ENCODE measurements at places on chromosomes 1 and 21.

DNA sequence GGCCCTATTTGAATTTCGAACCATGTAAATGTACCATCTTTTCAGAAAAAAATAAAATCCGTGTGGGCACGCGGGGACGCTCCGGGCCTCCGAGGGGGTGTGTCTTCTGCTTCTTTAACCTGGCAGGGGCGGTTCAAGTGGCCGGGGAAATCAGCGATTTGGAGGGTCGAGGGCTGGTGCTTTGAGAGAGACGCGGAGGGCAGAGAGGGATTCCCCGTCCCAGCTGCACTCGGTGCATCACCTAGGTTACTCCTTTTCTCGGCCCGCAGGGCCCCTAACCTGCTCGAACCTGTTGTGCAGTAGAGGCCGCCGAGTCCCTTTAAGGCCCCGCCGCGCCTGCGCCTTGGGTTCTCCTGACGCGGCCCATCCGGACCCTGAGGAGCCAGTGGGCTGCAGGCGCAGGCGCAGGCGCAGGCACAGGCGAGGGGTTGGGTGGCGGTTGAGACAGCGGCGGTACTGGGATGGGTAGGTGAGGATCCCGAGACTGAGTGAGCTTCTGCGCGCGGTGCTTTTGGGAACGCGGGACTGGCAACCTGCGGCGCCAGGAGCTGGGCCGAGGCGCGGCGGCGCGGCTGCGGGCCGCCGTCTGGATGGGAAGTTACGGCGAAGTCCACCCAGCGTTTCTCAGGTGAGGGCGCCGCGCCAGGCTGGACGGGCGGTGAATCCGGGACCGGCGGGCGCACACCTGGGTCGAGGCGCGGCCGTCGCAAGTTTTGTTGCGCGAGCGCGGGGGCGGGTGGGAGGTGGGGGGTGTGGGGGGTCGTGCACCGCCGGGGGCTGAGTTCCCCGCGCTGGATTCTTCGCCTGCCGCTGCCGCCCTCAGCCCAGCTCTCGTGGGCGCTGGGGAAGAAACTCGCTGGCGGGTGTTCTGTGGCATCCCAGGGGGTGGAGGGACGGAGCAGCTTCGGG, at the start of gene NBPF3:
Gene NBPF3 (plus strand): TSS at position 417 of the 909 bp plus-strand sequence. CDS start 4,950 bp downstream, outside the sequence.
- DNase-seq, result peak; percentile 75

DNA sequence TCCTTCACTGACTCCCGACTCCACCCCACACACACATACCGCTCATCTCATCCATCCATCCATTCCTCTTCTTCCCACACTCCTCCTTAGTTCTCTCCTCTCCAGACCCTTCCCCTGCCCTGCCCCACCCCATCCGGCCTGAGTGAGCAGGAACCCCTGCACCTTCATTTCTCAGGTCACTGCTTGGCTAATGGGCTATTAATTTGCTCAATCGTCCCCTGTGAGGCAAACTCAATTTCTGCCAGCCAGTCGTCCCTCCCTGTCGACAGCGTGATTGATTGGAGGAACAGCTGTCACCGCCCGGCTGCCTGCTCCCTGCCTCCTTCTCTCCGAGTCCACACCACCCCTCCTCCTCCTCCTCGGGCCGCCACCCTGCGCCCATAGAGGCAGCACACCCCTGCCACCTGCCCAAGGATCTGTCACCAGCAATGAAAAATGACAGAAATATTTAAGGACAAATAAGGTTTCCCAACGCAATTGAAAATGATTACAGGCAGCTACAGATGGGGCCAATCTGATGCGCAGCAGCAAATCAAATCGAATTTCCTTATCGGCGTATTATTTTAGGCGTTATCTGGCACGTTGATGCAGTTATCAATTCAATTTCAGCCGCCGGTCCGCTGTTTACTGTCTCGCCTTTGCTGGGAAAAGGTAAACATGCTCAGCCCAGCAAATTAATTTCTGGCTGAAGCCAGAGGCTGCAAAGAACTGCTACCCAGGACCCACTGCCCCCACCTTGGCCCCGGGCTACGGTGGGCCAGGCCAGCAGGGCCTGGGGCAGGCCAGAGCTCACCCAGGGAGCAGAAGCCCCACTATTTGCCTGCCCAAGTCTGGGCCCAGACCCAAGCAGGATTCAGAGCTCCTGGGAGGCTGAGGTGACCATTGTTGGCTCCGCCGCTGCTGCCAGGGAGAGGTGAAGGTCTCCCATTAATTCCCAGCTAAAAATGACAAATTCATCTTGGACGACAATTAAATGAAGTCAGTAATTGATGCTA, 71.3 kb downstream of the TMEM53 start:
- no peak for DNase-seq

DNA sequence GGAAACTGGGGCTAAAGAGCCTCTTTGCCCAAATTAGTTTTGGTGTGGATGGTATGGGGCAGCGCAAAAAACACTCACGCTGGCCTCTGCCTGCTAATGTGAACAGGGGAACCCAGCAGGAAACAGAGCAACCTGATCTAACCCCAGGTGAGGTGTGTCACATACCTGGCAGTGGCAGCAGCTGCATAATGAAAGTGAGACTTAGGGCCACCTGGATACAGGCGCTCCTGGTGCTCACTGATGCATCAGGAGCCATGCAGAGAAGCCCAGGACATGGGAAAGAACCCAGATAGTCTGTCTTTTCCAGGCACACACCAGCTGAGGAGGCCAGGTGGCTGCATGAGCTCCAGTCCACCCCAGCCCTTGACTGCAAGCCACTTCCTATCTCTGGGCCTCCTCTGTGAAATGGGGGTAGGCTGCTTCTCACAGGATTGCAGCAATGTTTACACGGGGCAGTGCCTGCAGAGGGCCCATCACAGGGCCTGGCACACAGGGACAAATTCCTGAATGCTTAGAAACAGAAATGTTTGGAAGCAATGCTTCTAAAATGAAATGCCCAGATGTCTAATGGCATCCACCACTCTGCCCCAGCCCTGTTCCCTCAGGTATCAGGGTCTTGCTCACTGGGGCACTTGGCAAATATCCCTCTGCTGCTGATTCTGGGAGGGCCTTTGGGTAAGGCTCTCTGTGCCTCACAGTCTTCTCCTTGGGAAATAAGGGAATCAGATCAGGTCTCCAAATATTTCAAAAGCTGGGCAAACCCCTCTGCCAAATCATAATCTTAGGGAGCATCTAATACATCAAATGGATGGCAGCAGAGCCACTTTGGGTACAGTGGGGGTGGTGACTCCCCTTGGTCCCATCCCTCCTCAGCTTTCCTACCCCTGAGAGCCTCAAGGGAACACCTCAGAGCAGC, 19.9 kb downstream of the DHCR24 start:
- DNase-seq, result no peak

GRCh38 chr1:51575406-51576084, 41.3 kb upstream of the OSBPL9 start:
- no peak for DNase-seq

DNA sequence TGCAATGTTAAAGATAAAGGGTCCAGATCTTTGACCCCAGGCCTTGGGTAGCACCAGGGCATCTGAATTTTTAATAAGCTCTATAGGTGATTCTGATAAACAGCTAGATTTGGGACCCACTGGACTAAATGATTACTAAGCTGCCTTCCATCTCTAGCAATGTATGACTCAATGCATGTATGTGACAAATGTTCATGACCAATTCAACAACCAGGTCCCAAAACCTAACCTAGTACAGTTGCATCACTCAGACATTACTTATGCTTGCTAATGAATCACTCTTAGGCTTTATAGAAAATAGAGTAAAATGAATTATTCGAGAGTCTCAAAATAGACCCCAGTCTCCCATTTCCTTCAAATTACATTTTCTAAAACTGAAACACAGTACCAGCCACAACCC, 35.5 kb downstream of the RCAN1 start:
- DNase-seq, result no peak

GRCh38 chr1:54581621-54582035, 33.6 kb downstream of the ACOT11 start:
- no peak for DNase-seq

GRCh38 chr1:53069663-53070327, 7.8 kb downstream of the PODN start:
- DNase-seq, result no peak

- DNase-seq, result no peak
These were observed 65.6 kb downstream of the TEX35 start for GRCh38 chr1:178578541-178578940.

DNA sequence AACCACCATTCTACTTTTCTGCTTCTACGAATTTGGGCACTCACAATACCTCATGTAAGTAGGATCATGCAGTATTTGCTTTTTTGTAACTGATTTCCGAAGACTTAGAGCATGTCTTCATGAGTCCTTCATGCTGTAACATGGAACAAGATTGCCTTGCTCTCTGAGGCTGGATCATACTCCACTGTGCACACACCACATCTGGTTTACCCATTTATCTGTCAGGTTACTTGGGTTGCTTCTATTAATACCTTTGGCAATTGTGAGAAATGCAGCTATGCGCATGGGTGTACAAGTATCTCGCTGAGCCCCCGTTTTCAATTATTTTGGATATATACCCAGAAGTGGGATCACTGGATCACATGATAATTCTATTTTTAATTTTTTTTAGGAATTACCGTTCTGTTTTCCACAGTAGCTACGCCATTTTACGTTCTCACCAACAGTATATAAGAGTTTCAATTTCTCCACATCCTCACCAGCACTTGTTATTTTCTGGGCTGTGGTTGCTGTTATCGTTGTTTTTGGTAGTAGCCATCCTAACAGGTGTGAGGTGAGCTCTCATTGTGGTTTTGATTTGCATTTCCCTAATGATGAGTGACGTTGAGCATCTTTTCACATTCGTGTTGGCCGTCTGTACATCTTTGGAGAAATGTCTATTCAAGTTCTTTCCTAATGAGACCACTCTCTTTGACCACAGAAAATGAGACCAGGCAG, 10.7 kb upstream of the SLC2A5 start:
- no peak for DNase-seq

DNA sequence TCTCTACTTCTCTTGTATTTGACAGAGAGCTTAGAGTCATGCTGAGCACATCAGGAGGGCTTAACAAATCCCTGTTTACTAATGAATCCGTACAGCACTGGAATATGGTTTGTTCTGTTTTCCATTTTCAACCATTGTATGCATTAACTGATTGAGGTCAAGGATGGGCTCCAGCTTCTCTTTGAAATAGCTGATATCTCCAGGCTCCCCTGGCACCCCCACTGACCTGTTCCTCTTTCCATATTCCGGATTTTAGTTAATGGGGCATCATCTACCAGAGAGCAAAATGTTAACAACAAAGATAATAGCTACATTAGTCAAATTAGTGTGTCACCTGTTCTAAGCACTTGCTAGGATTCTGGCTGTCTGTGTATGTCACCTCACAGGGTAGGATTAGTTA, 57.6 kb downstream of the NENF start:
- no peak for DNase-seq

GRCh38 chr1:210076620-210077019, 138.6 kb downstream of the SYT14 start:
- DNase-seq, result no peak

- no peak for DNase-seq
These were observed 22.0 kb downstream of the RLF start for GRCh38 chr1:40183055-40183710.

GRCh38 chr21:46051379-46051770, 46.5 kb upstream of the COL6A2 start:
- DNase-seq, result no peak

GRCh38 chr21:43639470-43640353, 19.6 kb downstream of the HSF2BP start:
- no peak for DNase-seq

GRCh38 chr1:174969977-174970376, 29.8 kb upstream of the CACYBP start:
- DNase-seq, result no peak

DNA sequence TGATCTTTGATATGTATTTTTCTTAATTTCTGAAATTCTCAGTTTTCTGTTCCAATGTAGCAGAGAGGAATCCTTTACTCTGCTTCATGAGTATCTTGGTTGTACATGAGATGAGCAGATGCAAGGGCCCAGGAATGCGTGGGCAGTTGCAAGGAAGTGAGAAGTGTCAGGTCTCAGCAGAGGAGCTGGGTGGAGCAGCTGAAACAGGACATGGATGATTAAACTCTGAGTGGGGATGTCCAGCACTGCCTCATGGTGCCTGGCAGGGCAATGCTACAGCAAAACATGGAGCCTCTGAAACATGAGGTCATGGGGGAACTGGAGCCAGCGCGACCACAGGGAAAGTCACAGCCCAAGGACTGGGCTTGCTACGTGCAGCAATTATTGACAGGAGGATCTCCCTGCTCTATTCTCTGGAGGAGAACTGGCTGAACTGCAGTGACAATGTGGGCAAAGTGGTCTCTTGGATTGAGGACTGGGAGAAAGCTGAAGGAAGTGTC, 48.4 kb downstream of the COLGALT2 start:
- no peak for DNase-seq

- DNase-seq, result no peak
These were observed 66.3 kb downstream of the CNST start for GRCh38 chr1:246632281-246633168.

GRCh38 chr1:186236921-186237320, 138.1 kb downstream of the TPR start:
- no peak for DNase-seq

GRCh38 chr1:212933815-212934471, 16.4 kb upstream of the VASH2 start:
- no peak for DNase-seq

DNA sequence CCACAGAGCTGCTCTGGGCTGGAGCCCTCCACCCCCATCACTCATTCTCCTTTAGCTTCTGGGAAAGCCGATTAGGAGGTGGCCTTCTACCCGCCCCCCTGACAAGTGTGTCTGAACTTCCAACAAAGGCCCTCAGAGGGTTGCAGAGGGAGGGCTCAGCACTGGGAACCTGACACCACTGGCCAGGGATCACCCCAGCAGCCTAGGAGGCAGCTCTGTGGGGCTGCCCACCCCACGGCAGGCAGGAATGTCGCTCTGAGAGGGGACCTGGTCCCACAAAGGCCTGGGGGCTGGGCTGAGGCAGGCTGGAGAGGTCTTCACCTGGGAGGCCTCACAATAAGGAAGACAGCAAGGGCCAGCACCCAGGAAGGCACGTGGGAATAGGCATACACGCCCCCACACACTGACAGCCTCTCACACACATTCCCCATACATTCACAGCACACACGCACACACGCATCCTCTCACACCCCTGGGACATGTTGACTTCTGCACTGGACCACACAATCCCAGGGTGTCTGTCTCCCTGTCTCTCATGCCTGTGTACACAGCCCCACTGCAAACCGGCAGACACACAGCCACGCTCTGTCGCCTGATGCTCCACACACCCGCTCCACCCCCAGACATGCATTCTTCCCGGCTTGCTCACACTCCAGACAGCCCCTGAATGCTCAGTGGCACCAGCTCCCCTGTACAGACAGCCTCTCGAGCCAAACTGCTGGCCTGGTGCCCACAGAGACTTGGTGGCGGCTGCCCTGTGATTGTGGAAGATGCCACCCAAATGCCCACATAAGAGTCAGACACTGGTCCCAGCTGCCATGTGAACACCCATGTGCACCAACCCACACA, 30.7 kb downstream of the DMBX1 start:
- no peak for DNase-seq

DNA sequence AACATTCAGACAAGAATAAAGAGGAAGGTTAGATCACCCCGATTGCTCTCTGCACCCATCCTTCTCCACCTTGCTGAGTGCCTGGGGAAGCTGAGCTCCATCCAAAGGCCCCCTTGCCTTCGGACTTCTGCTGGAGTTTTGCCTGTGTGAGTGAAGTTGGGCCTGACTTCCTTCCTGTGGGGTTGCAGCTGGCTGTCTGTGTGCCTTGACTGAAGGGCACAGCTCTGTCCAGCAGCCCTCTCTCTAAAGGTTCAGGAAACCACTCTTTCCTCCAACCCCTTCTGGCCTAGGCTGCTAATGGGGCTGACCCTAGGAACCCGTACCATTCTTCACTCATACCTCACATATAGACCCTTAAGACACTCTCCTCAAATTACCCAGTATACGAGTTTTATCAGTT, 173.4 kb upstream of the HMCN1 start:
- DNase-seq, result no peak

GRCh38 chr1:156072251-156072650, 10.0 kb downstream of the MEX3A start:
- DNase-seq, result no peak
